Stimulated activated naive CD4-positive, alpha-beta T cell (primary cell): ENCODE measurements at places on chromosomes 2 and 18.

DNA sequence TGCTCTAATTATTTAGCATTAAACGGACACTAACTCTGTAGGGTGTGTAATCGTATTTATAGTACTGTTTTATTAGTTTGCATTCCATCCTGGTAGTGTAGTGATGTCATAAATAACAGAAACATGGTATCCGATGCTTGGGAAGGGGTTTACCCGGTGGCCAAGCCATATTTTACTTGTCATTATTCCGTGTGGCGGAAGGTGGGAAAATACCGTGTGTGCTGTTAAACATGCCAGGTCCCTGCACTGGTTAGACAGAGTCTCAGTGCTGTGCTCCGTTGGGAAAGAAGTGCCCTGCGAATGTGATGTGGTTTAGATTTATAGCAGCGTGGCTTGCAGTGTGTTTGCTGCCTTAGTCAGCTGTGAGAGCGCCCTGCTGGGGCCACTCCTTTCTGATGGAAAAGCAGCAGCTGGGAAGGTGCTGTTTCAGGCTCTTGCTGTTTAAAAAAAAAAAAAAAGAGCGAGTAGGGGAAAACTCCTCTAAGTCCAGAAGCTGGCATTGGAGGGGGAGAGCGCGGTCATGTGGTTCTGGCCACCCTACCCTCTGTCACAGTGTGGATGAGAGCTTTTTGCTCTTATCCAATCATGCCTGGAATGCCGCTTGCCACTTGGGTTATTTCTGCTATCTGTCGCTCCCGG lies 211.0 kb downstream of the NEDD4L start:
- DNase-seq: no peak

DNA sequence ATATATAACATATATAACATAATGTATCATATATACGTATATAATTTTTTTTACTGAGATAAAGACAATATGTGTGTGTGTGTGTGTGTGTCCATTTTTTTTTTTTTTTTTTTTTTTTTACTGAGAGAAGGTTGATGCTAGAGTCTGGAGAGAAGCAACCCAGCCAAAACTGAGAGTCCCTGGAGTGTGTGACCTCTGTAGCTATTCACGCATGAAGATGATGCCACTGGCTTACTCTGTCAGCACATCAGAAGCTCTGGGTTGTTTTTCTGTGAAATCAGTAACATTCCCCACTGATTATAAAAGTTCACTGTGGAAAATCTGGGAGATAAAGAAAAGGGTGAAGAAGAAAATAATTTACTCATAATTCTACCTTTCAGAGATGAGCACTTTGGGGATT lies 27.2 kb downstream of the CCDC195 start:
- DNase-seq: no peak

- DNase-seq: no peak
Measured at GRCh38 chr18:23890589-23890988, 124.0 kb upstream of the TTC39C start.

DNA sequence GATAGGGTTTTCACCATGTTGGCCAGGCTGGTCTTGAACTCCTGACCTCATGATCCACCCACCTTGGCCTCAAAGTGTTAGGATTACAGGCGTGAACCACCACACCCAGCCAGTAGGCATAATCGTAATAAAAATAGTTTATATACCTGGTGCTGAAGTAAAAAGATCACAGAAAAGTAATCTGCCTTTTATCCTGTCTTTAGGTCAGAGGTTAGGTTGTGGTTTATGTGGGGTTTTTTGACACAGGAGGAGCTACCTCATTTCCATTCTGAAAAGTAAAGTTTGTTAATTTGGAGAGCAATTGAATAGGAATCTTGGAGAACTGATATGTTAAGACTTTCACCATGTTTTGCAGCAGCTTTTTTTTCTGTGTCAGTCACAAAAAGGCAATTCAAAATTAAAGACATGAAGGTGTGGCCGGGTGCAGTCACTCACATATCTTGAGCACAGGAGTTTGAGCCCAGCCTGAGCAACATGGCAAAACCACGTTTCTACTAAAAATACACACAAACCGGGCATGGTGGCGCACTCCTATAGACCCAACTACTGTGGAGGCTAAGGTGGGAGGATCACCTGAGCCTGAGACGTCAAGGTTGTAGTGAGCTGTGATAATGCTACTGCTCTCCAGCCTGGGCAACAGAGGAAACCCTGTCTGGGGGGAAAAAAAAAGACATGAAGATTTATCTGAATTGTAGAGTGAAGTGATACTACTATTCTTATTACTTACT lies 31.5 kb downstream of the CCNT2 start:
- no peak for DNase-seq

DNA sequence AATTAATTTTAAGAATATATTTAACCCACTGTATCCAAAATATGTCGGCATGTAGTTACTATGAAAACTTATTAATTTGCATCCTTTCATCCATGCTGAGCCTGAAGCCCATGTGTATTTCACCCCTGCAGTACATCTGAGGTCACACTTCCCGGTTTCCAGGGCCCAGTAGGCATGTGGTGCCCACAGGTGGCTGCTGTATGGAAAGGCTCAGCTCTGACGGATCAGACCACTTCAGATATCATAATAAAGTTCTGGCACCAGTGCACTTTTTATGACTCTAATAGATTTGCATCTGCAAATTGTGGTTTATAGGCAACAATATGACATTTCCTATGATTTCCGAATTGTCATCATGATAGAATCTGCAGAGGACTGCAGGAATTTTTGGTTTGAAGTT lies 22.5 kb downstream of the SH3RF3 start:
- DNase-seq: no peak

DNA sequence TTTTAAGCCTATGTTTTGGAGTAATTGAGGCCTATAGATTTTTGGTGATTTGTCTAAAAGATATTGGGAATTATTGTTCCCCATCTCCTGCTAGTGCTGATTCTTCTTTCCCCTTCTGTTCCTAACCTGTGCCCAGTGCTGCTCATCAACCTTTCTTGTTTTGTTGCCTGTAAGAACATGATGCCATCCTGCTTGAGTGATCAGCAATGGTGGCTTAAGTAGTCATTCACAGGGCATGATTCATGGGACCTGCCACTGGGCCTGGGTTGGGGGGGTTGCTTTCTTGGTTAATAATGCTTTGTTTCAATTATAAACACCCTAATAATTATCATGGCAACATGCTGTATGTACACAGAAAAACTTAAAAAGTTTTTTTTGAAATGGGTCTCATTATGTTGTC lies 562.9 kb upstream of the SETBP1 start:
- no peak for DNase-seq
